BE2C (cell line): ENCODE measurements at places on chromosomes 1 and 21.

DNA sequence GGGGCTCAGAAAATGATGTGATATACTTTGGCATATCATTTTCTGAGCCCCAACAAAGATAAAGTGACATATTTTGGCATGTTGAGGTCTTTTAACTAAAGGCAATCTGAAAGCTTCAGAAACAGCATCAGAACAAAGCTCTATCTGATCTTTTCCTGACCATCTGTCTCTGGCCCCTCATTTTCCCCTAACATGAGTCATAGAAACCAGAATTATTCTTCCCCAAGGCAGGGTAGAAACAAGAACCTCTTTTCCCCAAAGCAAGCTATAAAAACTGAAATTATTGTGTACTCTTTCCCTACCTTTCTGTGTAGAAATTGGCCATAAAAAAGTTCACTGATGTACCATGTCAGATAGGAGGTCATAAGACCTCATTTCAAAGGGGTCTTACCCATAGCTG is 48.7 kb upstream of the PLA2G4A start:
- DNase-seq = no peak

- peak; percentile 58 for DNase-seq
Observed at GRCh38 chr1:58895082-58895481, 111.2 kb upstream of the JUN start.

DNA sequence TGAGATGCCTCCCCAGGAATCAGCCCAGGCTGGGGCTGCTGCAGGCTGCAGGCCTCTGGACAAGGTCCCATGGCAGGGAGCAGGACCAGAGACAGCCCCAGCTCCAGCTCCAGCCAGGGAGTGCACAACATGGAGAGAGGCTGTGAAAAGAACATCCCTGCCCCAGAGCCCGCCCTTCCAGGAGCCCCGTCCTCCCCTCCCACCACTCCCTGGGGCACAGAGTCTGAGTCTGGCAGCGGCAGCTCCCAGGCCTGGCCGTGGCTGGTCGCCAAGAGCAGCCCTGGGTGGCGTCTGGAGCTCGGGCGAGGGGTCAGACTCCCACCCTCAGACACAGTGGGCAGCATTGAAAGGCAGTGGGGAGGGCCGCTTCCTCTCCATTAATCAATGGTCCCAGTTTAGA is 37.8 kb downstream of the MEGF6 start:
- DNase-seq = peak; percentile 86

DNA sequence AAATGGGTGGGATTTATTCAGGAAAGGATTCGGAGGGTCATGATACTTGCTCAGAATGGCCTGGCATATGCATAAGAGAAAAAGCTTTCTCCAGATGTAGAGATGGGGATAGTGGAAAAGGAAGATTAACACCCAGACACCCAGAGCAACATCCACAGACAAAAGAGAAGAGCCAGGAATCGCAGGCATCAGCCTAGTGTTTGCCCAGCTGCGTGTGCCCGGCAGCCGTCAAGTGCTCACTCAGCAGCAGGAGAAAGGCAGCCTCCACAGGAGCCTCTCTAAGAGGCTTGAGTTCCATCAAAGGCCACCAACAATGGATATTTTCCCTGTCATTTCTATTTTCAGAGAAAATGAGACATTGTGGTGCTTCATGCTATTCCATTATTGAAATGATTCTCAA is 54.7 kb downstream of the NTPCR start:
- DNase-seq = no peak

GRCh38 chr1:175192630-175193526 is at the start of gene KIAA0040:
KIAA0040 (minus strand) TSS chr1:175192776; CDS start chr1:175161013, 31,763 bp downstream.
- DNase-seq = peak; percentile 41

DNA sequence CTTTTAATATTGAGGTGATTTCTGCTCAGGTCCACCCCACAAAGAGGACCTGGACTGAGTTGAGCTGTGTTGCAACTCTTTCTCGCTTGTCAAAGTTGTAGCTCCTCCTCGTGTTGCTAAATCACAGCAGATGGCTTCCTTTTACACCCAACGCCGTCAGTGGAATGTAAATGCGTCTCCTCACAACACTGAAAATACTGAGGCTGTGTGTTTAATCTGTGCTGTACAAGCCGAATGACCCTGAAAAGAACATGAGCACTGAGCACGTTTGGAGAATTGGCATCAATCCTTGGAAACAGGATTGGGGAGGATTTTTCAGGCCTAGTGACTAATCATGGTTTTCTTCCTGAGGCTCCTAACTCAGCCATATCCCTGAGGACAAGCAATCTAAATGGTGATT is 196.0 kb downstream of the CRB1 start:
- DNase-seq = no peak

- no peak for DNase-seq
Observed at GRCh38 chr1:106680776-106681344, 375.6 kb upstream of the PRMT6 start.

DNA sequence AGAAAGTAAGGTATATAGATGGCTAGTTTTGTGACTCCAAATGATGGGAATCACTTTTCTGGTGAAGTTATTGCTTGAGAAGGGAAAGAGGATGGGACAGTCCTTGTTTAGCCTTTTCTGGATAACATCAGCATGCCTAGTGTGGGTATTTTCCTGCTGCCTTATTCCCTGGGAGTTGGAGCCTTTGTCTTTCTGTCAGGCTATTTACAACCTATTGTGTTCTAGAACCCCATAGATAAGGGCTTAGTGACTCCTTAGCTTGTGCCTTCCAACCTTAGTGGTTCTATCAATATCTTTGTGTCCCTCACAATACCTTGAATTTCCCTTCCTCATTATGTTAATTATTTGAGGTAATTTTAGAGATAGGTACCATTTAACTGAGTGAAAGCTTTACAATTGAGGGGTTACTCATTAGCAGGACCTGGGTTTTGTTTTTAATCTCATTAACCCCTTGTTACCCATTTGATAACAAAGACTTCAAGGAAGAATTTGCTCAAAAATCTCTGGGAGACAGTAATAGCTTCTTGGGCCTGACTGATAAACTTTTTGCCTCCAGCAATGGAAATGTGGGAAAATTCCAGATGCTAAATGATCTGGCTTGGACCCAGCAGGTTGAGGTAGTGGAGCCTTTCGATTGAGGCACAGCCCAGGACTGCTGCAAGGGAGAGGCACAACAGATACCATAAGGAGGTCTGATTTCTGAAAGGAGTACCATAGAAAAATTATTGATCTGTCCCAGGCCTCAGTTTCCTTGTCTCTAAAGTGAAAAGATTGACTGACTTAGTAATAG is 49.0 kb downstream of the CACHD1 start:
- DNase-seq = no peak

DNA sequence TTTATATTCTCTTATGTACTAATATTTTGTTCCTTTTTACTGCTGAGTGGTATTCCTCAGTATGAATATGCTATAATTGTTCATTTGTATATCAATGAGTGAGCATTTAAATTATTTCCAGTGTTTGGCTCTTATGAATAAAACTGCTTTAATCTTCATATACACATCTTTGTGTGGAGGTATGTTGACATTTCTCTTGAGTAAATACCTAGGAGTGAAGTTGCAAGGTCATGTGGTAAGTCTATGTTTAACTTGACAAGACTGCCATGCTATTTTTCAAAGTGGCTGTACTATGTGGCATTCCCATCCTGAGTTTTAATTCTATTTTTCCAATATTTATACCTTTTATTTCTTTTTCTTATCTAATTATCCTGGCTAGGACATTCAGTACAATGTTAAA is 124.2 kb downstream of the ADSS2 start:
- DNase-seq = no peak

GRCh38 chr1:73326663-73327062 is 871.3 kb downstream of the LRRIQ3 start:
- DNase-seq = no peak

DNA sequence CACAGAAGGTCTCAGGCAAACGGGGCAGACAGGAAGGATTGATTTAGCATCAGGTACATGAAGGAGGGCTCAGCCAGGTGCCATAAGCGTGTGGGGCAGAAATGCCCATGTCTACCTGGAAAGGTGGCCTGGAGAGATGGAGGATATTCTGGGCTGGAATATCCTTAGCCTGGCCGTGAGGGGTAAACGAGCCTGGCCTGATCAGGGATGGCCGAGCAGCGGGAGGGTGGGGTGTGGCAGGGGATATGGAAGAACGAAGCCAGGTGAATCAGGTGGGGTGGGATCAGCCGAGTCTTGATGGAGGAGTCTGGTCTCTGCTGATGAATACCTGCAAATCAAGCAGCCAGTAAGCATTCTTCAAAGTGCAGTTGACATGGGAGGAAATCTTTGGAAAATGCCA is 35.5 kb upstream of the TTC22 start:
- no peak for DNase-seq

- peak; percentile 50 for DNase-seq
Observed at GRCh38 chr21:43367296-43367695, 59.6 kb downstream of the SIK1 start.

GRCh38 chr1:97013941-97014340 is 292.4 kb downstream of the PTBP2 start:
- no peak for DNase-seq

- no peak for DNase-seq
Observed at GRCh38 chr1:233655301-233655740, 41.4 kb downstream of the KCNK1 start.

DNA sequence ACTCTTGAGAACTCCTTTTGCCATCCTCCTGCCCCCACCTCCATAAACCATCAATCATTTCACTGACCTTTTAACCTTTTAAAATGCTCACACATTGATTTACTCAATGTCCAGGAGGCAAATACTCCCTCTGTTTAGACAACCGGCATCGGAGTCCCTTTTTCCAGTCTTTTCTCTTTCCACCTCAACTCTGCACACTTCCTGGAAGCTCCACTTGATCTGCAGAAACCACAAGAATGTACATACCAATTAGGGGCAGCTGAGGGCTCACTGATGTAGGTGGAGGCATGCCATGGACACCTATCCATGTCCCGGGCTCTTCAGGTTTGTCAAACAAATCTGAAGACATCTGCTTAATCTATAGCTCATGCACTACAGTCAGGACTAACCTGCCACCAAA is 5.3 kb upstream of the AMIGO1 start:
- no peak for DNase-seq

- no peak for DNase-seq
Observed at GRCh38 chr1:101064697-101065096, 39.1 kb upstream of the DPH5 start.

DNA sequence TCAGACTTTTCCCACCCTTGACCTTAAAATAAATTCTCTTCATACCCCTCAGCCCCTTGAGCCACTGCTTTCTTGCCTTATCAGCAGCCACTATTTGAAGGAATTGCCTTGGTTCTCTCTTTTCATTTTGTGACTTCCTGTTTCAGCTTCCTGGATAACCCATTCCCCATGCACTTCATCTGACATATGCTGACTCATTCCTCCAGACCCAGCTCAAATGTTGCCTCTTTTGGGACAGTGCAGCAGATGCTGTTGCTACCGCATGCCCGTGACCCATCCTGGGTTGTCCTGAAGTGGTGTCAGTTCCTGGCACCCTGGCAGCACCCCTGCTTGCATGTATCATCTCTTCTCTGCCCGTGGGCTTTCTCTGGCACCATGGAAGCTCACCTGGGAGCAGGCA is 496.1 kb downstream of the PTPRU start:
- DNase-seq = no peak

DNA sequence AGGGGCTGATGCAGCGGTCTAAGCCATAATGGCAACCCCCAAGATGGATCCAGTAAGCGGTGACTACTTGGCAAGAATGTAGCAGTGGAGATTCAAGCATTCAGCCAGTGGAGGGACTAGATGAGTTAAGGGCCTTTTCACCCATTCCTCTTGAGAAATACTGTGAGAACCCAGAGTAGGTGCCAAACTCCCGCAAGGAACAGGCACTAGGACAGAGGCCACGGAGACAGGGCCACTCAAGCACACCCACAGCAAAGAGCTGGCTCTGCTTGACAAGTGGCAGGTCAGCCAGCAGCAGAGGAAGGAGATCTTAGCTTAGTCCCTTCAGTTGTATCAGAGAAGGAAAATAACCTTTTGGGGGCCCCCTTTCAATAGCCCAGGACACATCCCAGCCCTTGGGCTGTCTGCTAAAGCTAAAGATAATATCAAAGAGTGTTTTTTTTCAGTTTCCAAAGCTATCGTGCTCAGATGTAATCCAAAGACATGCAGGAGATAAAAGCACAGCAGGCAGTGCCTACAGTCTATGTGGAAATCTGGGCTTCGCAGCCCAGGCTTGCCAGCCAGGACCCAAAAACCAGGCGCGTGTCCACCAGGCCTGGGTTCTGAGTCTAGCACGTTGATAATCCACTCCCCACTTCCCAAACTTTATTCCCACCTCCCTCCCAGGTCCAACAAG is 62.0 kb upstream of the GOLT1A start:
- DNase-seq = no peak

GRCh38 chr1:229971141-229971540 is 95.9 kb upstream of the GALNT2 start:
- DNase-seq = no peak

DNA sequence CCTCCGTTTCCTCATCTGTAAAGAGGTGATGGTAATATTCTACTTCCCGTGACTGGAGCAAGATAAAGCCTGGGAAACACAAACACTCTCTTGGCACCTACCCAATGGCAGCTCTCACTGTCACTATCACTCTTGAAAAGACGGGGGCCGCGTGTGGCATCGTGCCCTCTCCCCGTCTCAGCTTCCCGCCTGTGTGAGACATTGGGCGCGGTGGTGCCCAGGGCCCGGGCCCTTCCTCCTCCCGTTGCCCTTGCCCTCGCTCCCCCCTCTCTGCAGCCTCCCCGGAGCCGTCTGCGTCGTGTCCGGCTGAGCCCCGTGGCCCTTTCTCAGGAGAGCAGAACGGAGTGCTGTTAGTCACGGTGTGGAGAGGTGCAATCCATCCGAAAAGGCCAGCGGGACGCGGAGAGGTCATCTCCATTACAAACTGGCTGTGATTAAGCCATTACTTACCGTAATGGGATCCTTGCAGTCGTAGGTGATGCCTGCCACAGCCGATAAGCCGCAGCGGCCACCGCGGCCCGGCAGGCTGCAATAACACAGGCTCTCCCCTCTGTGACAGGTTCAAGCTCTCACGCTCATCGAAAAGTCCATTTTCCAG is 156.4 kb upstream of the ZC3H12A start:
- no peak for DNase-seq

GRCh38 chr1:56417646-56418045 is 161.7 kb downstream of the PLPP3 start:
- no peak for DNase-seq

DNA sequence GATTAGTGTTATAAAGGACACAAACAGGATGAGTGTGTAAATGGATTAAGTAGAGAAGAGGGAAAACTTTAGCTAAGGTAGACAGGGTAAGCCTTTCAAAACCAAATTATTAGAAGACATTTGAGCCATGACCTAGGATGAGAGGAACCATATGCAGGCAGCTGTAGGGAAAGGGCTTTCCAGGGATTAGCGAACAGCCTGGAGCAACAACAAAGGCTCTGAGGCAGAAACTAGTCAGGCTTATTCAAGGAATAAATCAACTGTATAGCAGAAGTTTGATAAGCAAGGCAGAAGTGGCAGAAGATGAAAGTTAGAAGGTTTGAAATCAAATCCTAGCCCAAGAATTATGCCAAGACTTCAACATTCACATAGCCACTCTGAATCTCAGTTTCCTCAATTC is 21.3 kb downstream of the AIDA start:
- DNase-seq = no peak
